ENCODE measurements at places on chromosomes 6 and 20.

- no peak for DNase-seq
These were observed 41.0 kb downstream of the VGLL2 start for GRCh38 chr6:117306227-117306790.

GRCh38 chr6:118562959-118563358 lies 14.9 kb downstream of the PLN start:
- peak; percentile 54 for DNase-seq

GRCh38 chr6:23522792-23523547 lies 603.0 kb upstream of the NRSN1 start:
- no peak for DNase-seq

GRCh38 chr20:21808863-21809664 lies 103.6 kb downstream of the PAX1 start:
- DNase-seq, result no peak

DNA sequence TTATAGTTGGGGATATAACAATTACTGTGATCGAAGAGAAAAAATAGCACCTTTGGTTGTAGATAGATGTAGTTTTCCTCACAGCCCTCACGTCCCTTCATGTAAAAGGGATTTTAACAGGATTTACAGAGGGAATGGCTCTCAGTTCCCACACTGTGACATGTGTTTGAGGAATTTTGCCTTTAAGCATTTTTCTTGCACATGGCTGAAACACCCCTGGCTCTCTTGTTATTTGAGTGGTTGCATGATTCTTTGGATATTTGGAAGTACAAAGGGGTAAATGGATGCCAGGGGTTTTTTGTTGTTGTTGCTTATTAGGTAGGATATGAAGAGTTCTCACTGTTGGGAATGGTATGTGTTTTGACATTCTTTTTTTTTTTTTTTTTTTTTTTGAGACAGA lies 48.2 kb downstream of the JAG1 start:
- DNase-seq, result no peak

DNA sequence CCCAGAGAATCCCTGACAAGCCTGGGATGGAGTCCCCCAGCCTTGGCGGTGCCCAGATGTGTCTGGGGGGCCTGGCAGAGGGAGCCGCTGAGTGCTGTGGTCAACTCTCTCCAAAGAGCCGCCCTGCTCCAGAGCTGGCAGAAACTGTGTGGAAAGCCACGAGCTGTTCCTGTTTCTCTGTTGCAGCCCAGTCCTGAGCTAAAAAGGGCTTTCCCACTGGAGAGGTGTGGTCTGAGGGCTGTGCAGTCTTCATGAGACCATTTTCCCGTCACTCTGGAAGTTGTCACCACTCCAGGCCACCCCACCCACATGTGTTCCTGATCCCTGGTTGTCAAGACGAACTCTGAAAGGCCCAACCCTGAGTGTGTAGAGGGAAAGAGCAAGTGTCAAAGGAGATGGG lies 99.7 kb upstream of the KCNK16 start:
- no peak for DNase-seq

- no peak for DNase-seq
These were observed 17.6 kb downstream of the HLA-DOB start for GRCh38 chr6:32799168-32799567.

GRCh38 chr6:113095841-113096240 lies 748.7 kb downstream of the RFPL4B start:
- DNase-seq, result no peak

GRCh38 chr6:4581468-4582385 lies 194.5 kb upstream of the CDYL start:
- peak; percentile 35 for DNase-seq

DNA sequence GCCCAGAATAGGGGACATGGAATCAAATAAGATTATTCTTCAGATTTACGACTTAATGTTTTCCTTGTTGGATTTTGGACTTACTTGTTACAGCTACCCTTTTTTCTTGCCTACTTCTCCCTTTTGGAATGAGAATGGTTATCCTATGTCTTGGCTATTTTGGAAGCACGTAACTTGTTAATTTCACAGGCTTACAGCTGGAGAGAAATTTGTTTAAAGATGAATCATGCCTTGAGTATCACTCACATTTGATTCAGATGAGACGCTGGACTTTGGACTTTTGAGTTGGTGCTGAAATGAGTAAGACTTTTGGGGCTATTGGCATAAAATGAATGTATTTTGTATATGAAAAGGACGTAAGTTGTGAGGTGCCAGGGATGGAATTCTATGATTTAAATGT lies 83.3 kb downstream of the SMPDL3A start:
- DNase-seq, result no peak

- DNase-seq, result no peak
These were observed 191.2 kb downstream of the ZNF217 start for GRCh38 chr20:53402233-53403005.

DNA sequence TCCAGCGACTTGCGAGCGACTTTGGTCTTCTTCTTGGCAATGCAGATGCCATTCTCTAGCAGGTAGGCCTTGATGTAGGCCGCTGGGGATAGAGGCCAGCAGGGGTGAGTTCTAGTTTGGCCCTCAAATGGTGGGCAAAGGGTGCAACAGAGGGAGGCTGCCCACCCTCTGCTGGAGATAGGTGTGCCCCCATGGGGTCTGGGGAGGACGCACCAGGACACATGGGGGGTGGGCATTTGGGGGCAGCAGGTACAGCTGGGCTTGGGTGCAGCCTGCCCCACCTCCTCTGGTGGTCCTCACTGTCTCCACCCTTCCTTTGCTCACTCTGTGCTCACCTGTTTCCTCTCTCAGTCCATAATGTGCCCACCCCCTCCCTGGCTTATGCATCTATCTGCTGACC lies 11.3 kb downstream of the KCNK15 start:
- no peak for DNase-seq

DNA sequence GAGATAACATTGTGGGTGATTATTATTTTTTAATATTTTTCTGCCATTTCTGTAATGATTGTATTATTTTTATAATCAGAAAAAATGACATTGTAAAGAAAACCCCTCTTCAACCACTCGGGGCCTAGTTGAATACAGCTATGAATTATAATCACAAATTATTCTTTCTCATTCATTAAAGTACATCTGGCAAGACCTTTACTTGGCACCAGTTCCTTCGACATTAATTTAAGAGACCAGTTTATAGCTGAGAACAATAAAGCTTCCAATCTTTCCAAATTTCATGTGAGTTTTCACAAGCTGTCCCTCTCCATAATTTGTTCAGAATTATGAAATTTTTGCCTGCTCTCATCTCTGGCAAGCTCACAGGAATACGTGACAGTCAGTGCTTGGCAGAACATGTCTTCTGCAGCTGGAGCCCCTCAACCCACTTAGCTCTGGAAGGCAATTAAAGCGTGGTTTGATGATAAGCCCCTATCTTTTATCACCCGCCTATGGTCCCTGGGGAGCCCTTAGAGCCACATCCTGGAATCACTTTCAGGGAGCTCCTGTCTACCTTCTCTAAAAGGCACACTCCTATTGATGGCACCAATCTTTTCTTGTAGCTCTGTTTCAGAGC lies 237.2 kb upstream of the PRND start:
- DNase-seq, result no peak

DNA sequence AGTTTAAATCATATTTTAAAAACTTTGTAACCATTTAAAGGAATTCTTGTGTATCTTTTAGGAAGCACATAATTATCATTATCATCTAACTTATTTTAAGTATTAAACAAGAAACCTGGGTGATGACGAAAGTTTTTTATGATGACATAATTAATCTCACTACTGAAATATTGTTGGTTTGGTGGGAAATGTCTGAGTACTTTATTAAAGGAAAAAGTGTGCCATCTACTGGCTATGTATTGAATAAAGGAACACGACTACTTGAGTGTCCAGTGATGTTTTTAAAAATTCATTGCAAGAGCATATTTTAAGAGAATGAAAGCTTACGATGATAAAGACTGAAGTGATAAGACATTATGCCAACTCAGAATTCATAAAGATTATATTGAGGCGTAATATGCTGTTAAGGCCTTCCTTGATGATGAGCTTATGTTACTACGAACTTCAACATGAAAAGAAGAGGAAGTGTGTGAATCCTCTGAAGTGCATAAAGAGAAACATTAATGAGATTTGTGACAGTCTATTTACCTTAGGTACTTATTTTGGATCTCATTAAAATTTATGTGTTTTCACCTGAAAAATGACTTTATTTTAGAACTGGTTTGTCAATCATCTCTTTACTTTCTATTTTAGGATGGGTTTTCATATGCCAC lies 12.0 kb upstream of the TRMT11 start:
- no peak for DNase-seq

DNA sequence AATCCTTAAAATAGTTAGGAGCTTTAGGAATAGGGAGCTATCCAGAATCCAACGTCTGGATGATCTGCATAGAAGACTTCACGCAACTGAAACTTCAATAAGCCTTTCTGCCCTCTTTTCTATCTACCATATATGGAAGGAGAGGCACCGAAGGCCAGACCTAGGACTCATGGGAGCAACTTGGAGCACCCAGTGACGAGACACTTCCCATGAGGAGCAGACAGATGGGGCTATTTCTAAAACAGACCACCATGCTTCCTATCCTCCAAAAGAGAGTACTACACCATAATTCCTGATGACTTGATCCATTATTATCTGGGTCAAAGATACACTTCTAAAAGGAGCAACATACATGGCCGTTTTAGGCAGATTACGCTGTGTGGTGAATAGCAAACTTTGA lies 6.0 kb downstream of the RPP40 start:
- no peak for DNase-seq

GRCh38 chr20:59518881-59519706 lies 85.2 kb upstream of the PHACTR3 start:
- peak; percentile 9 for DNase-seq

DNA sequence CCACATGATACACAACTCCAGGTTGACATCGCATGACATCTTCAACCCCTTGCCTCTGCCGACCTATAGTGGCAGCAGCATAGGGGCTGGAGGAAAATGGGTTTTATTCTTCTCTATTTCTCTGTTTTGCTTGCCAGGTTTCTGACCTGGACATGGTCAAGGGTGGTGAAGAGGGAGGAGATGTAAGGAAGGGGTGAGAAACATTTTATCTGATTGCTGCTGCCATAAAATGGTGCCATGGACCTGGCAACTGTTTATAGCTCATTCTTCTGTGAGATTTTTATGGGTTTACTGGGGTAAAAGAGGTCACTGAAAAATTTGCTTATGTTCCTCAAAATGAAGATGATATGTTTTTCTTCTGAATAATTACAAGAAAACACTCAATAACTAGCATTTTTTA lies 266.7 kb upstream of the FOXQ1 start:
- DNase-seq, result no peak

DNA sequence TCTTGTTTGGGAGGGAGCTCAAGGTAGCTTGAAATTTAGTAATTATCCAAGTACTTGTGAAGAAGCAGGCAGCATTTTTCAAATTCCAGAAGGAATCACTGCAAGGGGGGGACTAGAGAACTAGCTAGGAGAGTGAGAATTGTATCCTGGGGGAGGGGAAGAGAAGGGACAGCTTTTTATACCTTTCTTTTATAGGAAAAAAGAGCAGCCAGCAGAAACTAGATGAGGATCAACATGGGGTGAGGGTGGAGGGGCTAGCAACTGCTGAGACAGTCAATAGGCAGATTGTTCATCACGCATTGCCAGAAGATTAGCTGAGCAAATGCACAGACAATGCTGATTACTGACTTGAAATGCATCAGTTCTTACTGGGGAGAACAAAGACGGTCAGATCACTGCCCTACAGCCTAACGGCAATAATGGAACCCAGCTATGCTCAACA lies 514.3 kb upstream of the CITED2 start:
- no peak for DNase-seq

DNA sequence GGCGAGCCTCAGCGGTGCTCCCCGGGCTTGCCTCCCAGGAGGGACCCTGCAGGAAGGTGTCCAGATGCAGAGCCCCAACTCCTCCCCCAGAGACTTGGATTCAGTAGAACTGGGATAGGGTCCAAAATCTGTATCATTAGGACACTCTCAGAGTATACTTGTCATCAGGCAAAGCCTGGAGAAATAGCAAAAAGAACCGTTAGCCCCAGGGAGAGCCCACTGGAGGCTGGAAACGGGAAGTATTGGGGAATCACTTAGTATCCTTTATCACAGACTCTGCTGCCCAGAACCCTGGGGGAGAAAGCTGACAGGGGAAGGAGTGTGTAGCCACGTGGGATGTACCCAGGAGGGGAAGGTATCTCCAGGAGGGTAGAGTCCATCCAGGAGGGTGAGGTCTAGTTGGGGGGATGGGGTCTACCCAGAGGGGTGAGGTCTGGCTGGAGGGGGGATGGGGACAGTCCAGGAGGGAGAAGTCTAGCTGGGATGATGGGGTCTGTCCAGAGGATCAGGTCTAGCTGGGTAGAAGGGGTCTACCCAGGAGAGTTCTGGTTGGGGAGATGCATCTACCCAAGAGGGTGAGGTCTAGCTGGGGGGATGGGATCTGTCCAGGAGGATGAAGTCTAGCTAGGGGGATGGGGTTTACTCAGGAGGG lies 107.2 kb downstream of the LY86 start:
- DNase-seq, result no peak

- no peak for DNase-seq
These were observed 891 bp upstream of the GHRH start for GRCh38 chr20:37262505-37262904.

DNA sequence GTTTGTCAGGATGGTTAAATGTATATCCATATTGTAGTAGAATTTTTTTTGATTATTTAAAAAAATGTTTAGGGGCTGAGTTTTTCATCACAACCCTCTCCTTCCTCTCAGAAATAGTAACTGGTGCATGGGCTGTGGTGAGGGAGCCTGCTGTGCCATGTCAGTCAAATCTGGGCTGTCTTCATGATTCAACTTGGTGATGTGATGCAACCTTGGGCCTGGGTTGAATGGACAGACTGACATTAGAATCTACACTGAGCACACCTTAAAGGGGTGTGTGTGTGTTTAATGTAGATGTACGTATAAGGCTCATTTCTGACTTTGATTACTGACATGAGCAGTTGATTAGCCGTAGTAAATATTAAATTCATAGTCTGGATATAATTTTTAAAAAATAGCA lies 3.7 kb downstream of the TJAP1 start:
- DNase-seq, result no peak

GRCh38 chr20:50834599-50835005 lies 39.7 kb downstream of the BCAS4 start:
- DNase-seq, result no peak

- no peak for DNase-seq
These were observed 17.2 kb downstream of the TXNDC5 start for GRCh38 chr6:7893342-7893741.

DNA sequence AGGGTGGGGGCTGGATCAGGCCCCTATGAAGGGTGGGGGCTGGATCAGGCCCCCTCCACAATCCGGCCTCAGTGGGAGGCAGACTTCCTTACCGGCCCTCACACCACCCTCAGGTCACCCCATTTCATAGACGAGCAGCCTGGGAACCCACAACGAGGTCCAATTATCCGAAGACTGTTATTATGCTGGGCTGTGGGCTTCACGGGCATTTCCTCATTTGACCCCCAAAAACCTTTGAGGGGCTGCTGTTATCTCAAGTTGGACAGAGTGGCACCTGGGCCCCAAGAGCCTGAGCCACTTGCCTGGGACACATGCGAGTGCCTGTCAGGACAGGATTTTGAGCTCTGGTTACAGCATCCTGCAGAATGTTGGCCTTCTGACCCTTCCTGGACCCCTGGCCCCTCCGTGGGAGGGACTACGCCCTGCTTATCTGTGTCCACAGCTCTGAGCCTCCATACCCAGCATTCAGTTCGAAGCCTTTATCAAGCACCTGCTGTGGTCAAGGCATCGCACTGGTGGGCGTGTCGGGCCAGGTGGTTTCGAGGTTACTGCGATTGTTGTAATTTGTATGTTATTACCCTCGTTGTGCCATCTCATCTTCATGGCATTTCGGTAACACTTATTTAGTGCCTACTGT lies 34.5 kb upstream of the PCMTD2 start:
- DNase-seq, result no peak

GRCh38 chr20:44324343-44324742 lies 12.5 kb upstream of the R3HDML start:
- DNase-seq, result no peak

Data from kidney epithelial cell (primary cell).